Activated naive CD4-positive, alpha-beta T cell (primary cell): ENCODE measurements at places on chromosomes 2 and 18.
A peak's percentile ranks its signal among the peaks of the same experiment; 100 is the strongest.

GRCh38 chr2:212547716-212548454 lies 9.3 kb upstream of the ERBB4 start:
- no peak for DNase-seq

DNA sequence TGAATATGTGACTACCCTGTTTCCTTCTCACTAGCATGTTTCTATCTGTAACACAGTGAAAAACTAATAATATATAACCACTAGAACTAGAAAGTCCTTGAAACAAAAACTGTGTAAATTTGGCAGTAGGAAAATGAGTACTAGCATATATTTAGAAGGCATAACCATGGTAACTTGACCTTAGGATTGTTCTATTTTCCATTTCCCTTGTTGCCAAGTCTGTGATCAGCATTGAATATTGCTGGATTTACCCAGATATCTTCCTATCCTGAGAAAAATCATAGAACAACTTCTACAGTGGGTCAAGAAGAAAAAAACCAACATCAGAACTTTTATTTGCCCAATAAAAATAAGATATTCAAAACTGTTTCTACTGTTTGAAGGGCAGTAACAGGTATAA lies 563.9 kb upstream of the NRXN1 start:
- DNase-seq: no peak

DNA sequence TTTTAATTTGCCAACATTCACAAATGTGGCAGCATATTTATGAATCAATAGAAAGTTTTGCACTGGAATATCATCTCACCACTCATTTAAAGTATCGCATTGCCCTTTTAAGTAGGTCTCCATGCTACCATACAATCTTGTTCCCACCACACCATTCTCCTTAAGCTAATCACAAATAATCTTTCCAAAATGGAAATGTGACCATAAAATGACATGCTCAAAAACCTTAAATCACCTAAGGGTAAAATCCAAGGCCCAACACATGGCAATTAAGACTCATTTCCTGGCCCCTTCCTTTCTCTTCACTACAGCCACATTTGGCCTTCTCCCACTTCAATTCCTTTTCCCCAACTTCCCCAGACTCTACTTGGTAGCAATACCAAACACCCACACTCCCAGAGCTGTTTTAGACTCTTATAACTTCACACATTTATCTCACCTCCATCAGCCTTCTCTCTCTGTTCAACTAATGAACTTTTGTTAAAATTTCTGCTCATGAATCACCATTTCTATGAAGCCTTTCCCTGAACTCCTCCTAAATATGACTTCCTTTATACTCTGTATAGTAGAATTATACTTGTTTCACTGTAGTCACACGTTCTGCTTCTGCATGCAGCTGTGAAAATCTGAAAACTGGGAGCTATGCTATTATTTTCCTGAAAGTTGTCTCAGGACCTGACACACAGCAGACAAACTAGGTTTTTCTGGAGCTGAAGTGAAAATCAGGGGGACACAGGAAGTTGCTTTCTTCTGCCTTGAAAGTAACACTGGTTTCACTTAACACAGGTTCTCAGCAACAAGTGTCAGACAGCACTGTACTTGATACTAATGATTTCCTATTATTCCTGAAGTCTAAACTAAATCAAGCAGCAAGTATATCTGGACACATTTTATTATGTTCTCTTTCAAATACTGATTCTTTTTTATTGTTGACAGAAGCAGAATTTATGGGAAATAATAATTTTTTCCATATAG lies 303.9 kb downstream of the ZEB2 start:
- no peak for DNase-seq

GRCh38 chr2:96116879-96117533 lies 635 bp upstream of the ADRA2B start:
- DNase-seq: peak; percentile 48

GRCh38 chr2:220057391-220057790 lies 430.0 kb downstream of the SLC4A3 start:
- no peak for DNase-seq

DNA sequence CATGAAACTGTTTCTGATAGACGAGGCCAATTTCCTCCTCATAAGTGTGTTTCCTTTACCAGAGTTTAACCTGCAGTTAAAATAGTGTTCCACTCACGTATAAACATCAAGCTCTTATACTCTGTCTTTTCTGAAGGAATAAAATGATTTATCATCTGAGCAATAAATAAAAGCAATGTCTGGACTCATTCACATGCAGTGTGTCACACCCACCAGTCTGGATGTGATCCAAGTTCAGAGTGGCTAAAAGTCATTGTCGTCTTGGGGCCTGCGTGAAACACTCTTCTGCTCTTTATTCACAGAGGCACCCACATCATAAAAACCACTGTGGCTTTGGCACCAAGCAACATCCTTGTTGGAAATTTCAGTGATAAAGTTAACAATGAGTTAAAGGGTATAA lies 19.5 kb upstream of the SLC9A4 start:
- no peak for DNase-seq

- DNase-seq: peak; percentile 86
These were observed 7.5 kb downstream of the SERTAD2 start for GRCh38 chr2:64646007-64646880.

DNA sequence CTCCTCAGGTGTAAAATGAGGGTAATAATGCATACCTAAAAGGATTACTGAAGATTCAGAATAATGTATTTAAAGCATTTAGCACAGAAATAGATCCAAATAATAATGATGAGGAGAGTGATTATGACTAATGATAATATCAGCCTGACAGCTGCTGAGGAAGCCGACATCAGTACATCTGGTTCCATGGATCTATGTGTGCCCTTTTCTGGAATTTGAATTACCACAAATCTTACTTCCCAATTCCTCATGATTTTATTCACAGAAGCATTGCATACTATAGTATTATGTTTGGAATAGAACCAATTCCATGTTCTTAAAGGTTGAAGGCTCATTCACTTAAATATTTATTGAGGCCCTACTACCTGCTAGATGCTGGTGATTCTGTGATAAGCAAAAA lies 248.9 kb upstream of the THUMPD2 start:
- no peak for DNase-seq

GRCh38 chr2:207670887-207671286 lies 40.6 kb upstream of the CCNYL1 start:
- DNase-seq: no peak

DNA sequence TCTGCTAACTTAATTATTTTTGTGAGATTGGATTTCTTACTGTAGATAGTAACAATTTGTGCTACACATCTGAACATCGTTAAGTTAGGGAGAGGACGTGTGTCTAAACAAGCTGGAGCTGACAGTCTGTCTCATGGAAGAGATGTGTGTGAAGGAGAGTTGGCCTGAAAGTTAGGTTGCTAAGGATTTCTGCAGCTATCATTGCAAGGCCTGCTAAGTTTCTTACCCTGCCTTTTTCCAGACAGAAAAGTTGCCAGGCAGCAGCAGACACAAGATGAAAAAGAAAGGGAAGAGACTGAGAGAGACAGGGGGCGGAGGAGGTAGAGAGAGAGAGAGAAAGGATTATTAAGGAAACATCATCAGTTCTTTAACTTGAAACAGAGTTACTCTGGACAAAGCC lies 4.1 kb upstream of the LRP1B start:
- no peak for DNase-seq

DNA sequence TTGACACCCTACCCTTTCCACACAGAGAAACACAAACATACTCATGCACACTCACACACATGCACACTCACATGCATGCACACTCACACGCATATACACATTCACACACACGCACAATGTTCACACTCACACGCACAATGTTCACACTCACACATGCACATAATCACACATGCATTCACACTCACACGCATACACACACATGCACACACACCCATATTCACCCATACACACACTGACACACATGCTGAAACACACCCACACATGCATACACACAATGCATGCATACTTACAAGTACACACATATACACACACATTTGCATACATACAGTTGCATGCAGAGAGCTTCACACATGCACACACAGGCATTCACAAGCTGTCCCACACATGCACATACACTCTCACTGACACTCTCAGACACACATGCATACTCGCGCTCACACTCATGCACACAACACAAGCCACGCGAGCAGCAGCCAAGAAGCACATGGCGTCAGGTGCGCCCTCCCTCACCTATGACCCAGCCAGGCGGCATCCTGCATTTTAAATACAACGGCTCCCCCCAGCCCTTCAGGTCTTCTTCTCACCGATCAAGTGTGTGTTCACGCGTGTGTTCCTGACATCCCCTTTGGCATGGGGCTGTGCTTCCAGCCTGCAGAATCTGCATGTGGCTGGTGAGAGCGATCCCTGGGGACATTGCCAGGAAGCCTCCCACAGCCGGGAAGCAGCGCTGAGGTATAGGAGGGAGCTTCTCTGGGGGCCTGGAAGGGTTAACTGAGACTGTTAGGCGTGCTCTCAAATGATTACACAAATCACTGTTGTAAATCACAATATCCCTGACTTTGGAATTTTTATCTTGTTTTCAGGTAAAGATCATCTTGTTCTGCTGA lies 195.1 kb downstream of the RTP5 start:
- DNase-seq: no peak

- DNase-seq: no peak
These were observed 218.1 kb downstream of the SP3 start for GRCh38 chr2:173747035-173747434.

GRCh38 chr18:58226429-58226828 lies 182.4 kb downstream of the NEDD4L start:
- no peak for DNase-seq
